ENCODE measurements at places on chromosomes 16 and 17. TPM values are rescaled to one million over a fixed set of nuclear protein-coding genes. Genes with fewer than 3 reads are reported as not detected.

KLHL10 gene
- total RNA-seq: not detected

HS3ST3A1 gene
- total RNA-seq: 7.6 TPM

NGFR gene
- total RNA-seq: 14.0 TPM

CHST6 gene
- 0.15 TPM for total RNA-seq

PERCC1 gene
- total RNA-seq: not detected

SCRN2 gene
- total RNA-seq: 28.4 TPM

TMEM132E gene
- 0.65 TPM for total RNA-seq

TRIM16 gene
- total RNA-seq: 7.0 TPM

CLDN7 gene
- 20.5 TPM for total RNA-seq

CES2 gene
- 286 TPM for total RNA-seq

EVI2A gene
- 0.63 TPM for total RNA-seq

CMTM2 gene
- total RNA-seq: not detected

HID1 gene
- total RNA-seq: 5.9 TPM

CES5A gene
- 4.4 TPM for total RNA-seq

All from left lobe of liver (tissue), 2 donors.